ENCODE measurements at places on chromosomes 7 and 10. TPM values are rescaled to one million over a fixed set of nuclear protein-coding genes. Genes with fewer than 3 reads are reported as not detected.

Gene CCDC172
- total RNA-seq = not detected

Gene ANKRD61
- total RNA-seq = not detected

Gene GHRHR
- total RNA-seq = not detected

Gene LLCFC1
- total RNA-seq = not detected

Gene GPC2
- total RNA-seq = 6.0 TPM

Gene TBL2
- total RNA-seq = 120 TPM

Gene UFSP1
- total RNA-seq = 8.6 TPM

Gene UNCX
- total RNA-seq = not detected

Gene NRAP
- not detected for total RNA-seq

Gene SRRT
- 46.3 TPM for total RNA-seq

Gene EGFR
- 60.3 TPM for total RNA-seq

Gene H2AZ2
- 169 TPM for total RNA-seq

Gene PLAC9
- 2.6 TPM for total RNA-seq

Gene NEURL1
- total RNA-seq = 0.59 TPM

Gene FOXP2
- 1.2 TPM for total RNA-seq

Gene EIF3B
- total RNA-seq = 273 TPM

Gene GPAM
- total RNA-seq = 61.5 TPM

Gene GIMAP5
- total RNA-seq = not detected

Measured in smooth muscle cell of the umbilical artery (primary cell).